Effector memory CD4-positive, alpha-beta T cell (primary cell): ENCODE measurements at places on chromosomes 3 and 15.

DNA sequence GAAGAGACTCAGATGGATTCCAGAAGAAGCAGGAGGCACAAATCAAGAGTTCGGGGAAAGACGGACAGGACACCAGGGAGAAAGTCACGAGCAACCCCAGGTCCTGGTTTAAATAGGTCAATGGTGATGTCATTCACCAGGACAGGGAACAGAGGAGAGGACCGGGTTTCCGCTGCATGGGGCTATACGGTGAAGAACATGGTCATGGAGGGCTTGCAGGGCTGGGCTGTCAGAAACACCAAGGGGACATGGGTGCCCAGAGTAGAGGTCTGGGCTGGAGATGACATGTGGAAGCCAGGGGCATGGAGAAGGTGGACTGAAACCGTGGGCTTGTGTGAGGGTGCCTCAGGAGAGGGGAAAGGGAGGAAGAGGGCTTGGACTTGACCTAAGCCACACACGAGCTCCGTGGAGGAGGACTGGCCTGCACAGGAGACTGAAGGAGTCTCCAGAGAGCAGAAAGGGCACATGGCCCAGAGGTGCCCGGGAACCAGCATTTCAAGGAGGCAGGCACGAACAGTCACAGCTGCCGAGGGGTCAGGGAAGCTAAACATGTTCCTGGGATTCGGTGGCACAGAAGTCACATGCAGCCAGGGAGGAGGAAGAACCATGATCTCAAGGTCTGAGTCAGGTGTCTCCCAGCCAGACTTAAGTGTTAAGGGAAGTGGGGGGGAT lies 54.2 kb upstream of the RPL32 start:
- DNase-seq, result no peak

DNA sequence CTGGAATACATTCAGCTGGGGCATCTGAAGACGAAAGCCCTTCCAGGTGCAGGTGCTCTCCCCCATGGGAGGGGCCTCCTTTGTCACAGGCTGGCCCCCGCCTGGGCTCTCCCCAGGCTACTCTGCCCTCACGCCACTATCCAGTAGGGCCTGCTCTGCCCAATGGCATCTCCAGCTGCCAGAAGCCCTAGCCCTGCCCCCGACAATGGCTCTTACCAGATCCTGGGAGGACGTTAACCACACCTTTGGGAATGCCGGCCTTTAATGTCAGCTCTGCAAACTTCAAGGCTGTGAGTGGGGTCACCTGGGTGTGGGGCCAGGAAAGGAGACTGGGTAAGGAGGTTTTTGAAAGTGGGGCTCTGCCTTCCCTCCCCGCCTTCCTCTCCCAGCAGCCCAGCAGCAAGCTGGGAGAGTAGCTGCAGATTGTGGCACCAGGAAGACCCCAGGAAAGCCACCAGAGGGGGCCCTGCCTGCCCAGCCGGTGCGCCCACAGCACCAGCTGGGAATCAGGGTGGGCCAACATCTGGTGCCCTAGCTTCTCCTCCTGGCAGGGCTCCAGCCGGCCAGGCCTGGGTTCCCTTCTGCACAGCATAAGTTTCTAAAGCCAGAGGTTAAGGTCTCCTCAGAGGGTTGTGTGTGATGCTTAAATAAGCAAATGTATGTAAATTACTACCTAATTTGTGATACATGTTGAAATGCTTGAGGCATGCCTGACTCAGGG lies 40.4 kb upstream of the SLC41A3 start:
- DNase-seq, result no peak

DNA sequence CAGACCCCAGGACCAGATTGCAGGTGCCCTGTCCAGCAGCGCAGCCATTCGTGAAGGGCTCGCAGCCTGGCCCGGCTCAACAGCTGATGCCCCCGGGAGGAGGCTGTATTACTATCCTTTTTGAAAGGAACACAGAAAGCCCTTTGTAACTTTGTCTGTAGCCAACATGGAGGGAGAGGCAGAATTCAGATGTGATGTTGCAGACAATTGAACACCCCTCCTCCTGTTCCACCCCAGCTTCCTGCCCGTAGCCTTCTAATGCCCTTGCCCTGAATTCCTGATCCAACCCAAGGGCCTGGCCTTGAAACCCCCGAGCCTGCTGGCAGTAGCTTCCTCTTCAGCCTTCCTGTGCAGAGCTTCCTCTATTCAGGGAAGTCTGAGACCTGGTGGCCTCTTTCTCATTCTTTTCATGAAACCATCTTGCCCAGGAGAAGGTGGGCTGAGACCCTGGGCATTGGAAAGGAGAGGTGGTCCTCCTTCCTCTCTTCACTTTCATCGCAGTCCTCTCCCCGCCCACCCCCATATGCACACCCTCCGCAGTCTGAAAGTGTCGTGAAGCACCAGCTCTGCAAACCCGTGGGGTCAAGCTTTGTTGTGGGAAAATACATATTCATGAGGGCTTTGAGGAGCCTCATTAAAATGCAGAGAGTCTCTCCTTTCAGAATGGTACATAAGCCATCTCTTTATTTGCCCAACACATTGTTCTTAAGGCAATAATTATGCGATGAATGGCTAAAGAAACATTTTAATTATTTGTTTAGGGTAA lies 109.2 kb downstream of the APBA2 start:
- no peak for DNase-seq

DNA sequence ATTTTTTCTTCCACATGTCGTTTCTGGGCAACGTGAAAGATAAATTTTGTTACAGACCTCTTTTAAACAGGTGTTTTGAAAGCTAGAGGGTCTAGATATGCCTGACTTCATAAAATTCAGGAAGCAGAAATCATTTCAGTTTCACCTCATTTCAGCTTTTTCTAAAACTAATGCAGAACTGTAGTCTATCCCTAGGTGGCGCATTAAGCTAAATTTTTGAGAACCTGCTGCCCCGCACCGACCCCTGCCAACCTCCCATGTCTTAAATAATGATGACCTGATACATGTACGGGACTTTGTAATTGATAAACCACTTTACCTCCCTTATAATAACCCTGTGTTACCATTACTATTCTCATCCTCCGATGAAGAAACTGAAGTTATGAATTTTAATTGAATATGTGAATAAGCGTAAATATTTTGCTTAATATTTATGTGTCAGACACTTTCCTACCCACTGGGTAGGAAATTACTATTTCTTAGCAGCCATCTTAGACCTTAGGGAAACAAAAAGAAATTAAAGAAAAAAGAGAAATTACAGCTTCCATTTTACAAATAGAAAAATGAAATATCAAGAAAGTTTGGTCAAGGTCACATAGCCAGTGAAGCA lies 78.7 kb upstream of the GCNT3 start:
- no peak for DNase-seq

DNA sequence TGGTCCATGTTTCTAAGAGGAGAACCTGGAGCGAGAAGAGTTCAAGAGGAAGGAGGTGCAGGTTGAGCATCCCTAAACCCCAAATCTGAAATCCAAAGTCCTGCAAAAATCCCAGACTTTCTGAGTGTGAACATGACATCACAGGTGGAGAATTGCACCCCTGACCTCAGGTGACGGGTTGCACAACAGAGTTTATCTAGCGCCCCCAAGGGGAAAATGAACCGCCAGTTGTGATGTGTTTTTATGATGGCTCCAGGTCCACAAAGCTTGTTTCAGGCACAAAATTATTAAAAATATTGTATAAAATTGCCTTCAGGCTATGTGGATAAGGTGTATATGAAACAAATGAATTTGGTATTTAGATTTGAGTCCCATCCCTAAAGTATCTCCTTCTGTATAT lies 420.0 kb downstream of the GABRB3 start:
- no peak for DNase-seq

DNA sequence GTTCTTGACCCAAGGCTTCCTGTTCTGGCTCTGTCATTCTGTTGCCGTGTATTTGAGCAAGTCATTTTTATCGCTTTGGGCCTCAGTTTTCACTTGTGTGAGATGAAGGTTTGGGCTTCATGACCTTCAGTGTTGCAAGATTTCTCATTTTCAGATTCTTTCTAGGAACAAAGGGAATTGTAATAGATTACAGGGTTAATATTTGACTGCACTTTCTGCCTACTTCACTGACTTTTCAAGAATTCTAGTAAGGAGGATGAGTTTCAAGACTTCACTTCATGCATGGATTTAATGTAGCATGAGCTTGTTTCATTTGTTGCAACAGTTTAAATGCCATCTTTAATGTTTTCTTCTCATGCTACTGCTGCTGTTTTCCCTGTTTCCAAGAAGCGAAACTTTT lies 226.5 kb downstream of the NLGN1 start:
- DNase-seq, result no peak

GRCh38 chr3:99823723-99824711 lies 6.4 kb downstream of the CMSS1 start:
- no peak for DNase-seq

DNA sequence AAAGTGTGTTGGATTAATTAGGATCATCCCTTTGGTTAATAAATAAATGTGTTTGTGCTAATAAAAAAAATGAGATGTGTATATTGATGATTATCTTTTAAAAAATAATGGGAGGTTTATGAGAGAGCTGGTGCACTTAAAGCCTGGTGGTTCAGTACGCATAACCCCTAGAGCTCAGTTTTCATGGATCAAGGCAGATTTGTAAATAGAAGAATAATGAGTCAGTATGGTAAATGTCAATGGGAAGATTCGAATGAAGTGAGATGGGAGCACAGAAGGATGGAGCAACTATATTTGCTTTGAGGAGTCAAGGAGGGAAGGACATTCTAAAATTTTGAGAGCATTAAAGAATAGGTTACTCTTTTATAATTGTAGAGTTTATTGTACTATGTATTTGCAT lies 35.4 kb downstream of the AKAP13 start:
- no peak for DNase-seq

GRCh38 chr15:91625506-91625905 lies 228.0 kb upstream of the SLCO3A1 start:
- DNase-seq, result no peak

GRCh38 chr3:78970656-78971055 lies 797.1 kb downstream of the ROBO1 start:
- no peak for DNase-seq

GRCh38 chr15:71669688-71670087 lies 140.7 kb upstream of the NR2E3 start:
- DNase-seq, result no peak

- no peak for DNase-seq
These were observed 396.3 kb downstream of the LSAMP start for GRCh38 chr3:116048991-116049390.

GRCh38 chr15:50891159-50891558 lies 17.3 kb upstream of the AP4E1 start:
- DNase-seq, result no peak

DNA sequence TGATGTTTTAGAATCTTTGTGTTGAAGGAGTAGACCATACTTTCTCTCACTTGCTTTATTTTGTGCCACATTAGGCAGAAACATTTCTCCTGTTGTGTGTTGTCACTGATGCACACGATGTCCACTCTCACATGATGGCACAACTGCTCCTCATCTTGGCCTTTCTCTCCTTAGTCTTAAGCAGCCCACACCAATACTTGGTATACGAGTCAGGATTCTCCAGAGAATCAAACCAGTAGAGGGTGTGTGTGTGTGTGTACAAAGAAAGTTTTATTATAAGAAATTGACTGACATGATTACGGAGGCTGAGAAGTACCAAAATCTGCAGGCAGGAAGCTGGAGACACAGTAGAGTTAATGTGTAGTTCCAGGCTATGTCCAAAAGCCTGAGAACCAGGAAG lies 187.1 kb downstream of the ALCAM start:
- no peak for DNase-seq

- no peak for DNase-seq
These were observed 52.5 kb upstream of the RPL32 start for GRCh38 chr3:12893852-12894251.

DNA sequence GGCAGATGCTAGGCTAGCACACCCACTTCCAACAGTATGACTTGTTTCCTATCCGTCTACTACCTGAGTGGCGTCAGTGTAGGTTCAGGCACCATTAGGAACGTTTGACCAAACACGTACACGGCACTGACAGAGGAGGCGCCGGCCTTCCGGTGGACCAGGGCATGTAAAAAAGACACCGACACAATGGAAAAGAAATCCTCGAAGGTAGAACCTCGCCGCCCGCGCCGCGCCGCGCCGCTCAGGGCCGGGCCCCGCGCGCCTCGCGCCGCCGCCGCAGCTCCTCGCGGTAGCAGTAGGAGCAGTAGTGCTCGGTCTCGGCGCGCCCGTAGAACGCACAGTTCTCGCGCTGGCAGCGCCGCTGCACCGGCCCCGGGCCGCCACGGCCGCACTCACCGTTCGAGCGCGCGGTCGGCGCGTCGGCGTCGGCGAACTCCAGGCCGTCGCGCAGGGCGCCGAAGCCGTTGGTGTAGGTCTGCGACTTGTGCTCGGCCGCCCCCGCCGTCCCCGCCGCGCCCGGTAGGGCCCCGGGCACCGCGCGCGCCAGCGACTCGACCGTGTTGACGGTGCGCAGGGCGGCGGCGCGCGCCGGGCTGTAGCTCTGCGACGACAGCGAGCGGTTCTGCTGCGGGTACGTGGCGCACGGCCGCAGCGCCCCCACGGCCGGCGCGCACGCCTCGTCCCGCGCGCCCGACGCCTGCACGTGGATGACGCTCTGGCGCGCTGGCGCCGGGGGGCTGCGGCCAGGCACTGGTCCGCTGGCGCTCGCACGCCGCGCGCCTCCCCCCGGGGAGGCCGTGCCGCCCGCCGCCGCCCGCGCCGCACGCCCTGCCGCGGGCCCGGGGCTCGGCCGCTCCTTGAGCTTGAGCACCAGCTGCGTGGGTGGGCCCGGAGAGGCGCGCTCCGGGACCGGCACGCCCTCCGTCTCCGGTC lies 156.7 kb downstream of the KLF13 start:
- peak; percentile 21 for DNase-seq

- DNase-seq, result no peak
These were observed 12.2 kb downstream of the RNF123 start for GRCh38 chr3:49701388-49702077.

GRCh38 chr3:165642761-165643420 lies 194.3 kb downstream of the BCHE start:
- no peak for DNase-seq

DNA sequence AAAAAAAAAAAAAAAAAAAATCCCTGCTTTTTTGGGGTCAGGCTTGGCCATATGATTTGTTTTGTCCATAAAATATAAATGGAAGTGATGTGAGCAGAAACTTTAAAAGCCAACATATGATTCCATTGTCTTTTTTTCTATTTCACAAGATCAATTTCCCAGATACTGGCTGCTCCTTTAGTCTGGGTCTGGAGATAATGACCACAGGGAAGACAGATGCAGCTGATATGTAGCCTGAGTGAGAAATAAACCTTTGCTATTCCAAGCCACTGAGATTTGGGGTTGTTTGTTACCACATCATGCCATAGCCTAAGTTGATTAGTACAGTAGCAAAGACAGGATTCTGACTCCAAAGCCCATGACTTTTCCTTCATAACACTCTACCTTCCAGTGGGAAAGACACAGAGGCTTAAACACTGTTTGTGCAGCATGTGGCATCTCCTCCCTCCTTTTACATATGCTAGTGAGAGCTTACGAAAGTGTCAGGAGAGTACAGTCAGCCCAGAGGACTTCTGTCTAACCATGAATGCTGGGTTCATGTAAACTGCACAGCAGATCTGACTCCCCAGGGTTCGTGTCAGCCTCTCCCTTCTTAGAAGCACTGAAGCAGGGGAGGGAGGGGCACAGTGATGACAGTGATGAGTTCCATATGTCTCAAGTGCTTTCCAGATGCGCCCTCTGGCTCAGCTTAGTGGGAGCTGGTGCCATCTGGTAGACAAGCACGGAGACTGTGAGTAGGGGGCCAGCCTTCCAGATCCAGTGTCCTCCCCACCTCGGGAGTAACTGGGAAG lies 36.7 kb upstream of the SLC7A14 start:
- no peak for DNase-seq

GRCh38 chr15:89139613-89140499 lies 51.6 kb downstream of the ABHD2 start:
- DNase-seq, result no peak
